ENCODE measurements at places on chromosomes 6 and 20.

DNA sequence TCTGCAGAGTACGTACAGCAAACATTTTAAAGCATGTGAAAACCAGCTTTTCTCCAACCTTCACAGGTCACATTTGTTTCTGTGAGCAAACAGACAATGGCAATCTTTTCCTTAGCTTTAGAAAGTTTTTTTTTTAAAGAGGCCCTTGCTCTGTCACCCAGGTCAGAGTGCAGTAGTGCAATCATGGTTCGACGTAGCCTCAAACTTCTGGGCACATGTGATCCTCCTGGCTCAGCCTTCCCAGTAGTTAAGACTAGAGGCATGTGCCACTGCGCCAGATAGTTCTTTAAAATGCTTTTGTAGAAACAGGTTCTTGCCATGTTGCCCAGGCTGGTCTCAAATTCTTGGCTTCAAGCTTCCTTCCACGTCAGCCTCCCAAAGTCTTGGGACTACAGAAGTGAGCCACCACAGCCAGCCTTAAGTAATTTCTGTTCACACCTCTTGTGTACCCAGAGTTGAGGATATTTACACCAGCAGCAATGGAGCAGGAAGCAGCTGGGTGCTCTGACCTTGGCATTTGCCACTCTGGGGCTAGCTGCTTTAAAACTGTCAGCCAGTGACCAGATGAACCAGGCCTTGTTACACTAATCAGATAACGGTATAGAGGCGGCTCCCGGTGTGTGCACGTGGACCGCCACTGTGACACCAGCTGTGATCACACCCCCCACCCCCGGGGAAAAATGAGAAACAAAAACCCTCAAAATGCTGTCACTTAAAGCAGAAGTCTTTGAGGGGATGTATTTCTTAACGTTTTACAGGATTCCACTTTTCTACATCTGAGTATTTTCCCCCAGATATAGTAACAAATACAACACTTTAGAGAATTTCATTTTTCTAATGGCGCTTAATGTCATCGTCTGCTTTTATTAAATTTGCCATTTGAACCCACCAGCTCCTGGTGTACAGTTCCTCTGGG, 71.3 kb downstream of the AKAP12 start:
- DNase-seq, result no peak

GRCh38 chr20:20412750-20413149, 44.8 kb downstream of the INSM1 start:
- no peak for DNase-seq

DNA sequence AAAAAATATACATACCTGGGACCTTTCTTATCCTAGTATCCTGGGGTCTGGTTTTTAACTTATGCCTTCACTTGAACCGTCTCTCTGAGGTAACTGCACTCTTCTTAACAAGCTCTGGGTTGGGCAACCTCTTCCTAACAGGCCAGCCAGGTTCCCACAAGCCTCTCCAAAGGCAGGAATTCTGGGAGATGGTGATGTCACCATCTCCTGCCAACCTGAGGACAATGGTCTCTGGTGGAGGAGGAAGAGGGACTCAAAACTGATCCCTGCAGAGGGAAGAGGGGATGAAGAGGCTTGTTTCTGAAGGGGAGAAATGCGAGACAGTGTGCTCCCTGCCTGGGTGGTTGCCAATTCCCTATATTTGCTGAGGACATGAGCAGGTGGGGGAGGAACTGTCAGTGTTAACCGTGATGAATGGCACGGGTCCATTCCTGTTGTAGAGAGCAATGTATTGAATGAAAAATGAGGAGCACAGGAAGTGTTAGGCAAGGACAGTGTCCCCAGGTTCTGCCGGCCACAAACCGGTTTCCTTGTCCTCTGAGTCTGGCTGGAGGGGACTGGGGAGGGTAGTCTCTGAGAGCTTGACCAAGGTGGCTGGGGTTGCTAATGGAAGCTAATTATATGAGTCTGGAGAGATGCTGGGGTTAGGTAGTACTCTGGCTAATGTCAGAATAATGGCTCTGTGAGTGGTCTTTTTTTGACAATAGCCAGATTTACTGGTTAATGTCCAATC, 95.5 kb downstream of the KCNB1 start:
- DNase-seq, result no peak

DNA sequence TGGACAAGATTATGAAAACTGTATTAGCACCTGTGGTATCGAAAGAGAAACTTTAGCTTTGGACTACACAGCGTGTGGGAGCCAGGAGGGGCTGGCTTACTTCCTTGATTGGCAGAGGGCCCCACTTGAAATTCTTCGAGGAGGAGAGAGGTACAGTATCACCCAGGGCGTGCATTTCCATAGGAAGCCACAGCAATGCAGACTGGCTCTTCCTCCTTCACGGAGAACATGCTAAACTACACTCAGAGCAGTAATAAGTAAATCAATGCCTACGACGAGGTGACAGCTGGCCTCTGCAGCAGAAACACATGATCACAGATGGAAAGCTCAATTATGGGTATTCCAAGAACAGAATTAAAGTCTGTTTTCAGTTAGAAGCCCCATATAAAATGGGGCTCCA, 44.2 kb downstream of the MYLK4 start:
- DNase-seq, result no peak

- no peak for DNase-seq
Measured at GRCh38 chr6:110537208-110538123, 61.1 kb upstream of the SLC22A16 start.

DNA sequence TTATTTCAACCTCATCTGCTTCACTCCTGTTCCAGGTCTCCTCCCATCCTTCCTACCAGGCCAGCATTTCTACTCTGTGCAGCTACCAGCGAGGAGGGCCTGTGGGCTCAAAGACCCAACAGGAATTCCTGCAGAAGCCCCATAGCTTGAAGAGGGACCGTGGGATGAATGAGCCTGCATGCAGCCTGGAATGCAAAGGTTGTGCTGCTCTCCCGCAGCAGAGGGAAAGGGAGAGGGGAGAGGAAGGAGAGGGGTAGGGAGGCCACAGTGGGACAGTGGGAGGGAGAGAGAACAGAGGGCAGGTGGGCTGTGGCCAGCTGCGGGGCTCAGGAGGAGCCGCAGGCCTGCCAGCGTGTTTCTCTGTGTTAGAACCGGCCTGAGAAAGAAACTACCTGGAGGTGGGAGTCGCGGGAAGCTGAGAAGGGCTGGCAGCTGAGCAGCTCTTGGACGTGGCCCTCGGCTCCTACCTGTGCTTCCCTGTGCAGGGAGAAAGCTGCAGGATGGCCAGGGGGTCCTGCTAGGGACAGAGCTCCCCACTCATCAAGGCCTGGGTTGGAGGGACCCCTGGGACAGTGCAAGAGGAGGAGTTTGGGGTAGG, 66.1 kb upstream of the MLN start:
- no peak for DNase-seq

GRCh38 chr20:3406481-3407039, 909 bp downstream of the DNAAF9 start:
- DNase-seq, result peak; percentile 61

GRCh38 chr6:9250852-9251251, 815.5 kb upstream of the SLC35B3 start:
- DNase-seq, result no peak

DNA sequence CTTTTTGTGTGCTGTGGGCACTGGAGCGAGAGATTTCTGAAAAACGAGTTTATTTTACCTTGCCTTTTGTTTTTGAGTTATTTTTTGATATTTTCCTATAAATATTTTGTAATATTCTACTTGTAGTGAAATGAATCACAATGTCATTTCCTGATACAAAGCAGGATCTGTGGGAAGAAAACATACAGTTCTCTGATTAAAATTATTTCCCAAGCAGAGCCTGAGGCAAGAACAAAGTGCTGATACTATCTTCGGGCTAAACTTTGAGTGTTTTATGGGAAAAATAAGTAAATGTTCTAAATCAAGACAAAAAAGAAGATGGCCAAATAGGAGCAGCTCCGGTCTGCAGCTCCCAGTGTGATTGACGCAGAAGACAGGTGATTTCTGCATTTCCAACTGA, 33.7 kb upstream of the ELOVL5 start:
- no peak for DNase-seq
